Mucosa of gallbladder (tissue), 1 donor: ENCODE measurements at places on chromosomes 5 and 9.

DNA sequence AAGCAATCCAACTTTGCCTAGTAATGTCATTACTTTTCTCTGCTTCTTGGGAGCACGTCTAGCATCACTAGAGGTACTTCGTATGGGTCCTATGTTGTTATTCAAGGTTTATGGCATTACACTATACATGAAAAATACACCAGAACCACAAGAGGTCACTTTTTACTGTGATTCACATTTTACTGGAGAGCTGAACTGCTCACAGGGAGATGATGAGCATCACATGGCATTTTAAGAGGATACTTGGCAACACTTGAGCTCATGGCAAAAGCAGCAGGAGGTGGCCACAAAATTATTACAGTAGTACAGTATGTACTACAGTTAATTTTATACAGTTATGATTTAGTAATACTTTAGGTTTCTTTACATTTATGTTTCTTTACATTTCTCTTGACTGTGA is 223.4 kb downstream of the PARP8 start:
- DNase-seq = no peak

GRCh38 chr9:115495052-115495635 is 377.2 kb upstream of the TNC start:
- DNase-seq = no peak

GRCh38 chr5:6143523-6143922 is 234.8 kb downstream of the MED10 start:
- no peak for DNase-seq

DNA sequence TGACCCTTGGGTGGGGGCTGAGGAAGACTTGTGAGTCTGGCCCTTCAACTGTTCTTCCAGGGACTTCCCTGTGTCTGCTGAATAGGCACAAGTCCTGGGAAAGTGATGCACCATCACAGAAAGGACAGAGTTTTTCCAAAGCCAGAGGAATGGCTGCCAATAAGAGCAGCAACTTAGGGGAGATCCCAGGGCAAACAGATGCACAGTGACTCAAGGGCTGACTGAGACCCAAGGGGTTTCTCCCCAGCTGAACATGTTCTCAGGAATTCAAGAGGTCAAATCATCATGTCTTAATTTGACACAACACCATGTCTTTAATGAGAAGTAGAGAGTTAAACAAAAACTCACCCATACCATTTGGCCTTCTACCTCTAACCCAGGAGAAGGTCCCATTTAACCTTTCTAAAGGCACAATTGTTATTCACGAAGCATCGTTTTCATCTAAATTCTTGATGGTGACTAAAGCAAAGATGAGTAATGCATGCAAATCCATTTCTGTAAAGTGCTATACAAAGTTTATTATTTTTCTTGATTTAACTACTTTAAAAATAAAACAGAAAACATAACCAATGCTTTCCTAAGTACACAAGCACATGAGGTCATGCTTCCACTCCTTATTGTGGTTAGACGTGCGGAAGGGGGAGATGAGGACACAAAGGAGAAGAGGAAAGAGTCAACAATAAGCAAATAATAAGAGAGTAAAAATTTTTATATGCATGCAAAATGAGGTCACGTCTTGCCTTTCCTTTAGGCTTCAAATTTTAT is 324.1 kb downstream of the PLK2 start:
- no peak for DNase-seq
